ENCODE measurements at places on chromosomes 16 and 17.
A peak's percentile ranks its signal among the peaks of the same experiment; 100 is the strongest.

DNA sequence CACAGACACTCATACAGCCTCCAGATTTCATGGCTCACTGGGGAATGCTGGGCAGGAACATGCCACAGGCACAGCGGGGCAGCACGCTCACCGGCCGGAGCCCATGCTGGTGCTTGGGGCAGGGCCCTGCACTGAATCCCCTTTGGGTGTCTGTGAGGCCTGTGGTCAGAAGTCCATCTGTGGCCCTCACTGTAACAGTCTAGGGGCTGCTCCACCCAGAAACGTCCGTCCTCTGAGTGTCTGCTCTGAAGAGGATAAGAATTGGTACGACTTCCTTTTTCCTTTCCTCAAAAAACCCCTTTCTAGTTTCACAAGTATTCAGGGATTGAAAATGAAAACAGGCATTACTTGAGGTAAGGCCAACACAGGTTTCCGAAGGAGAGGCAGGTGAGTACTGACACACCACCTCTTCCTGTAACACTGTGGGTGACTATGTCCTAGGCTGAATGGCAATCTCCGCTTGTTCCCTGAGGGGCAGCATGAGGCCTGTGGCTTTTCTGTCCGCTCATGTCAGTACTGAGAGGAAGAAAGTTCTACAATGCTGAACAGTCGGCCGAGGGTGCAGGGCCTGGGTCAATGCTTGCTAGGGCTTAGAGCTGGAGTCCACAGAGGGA is 42.5 kb downstream of the TMEM11 start:
- no peak overlapping the region for H3K4me3 ChIP-seq
- peaks cover 27% of the 10 kb centered on the region for H3K36me3 ChIP-seq
- H3K4me1 ChIP-seq: peaks cover 10% of the 10 kb centered on the region
- H3K27me3 ChIP-seq: no peaks in the 10 kb centered on the region
- H3K27ac ChIP-seq: no peak overlapping the region

GRCh38 chr16:22763437-22764080 is 50.4 kb upstream of the HS3ST2 start:
- peaks cover under 1% of the 10 kb centered on the region for H3K36me3 ChIP-seq
- no peaks in the 10 kb centered on the region for H3K4me1 ChIP-seq
- no peak overlapping the region for H3K27ac ChIP-seq
- H3K27me3 ChIP-seq: peaks cover 14% of the 10 kb centered on the region

- H3K36me3 ChIP-seq: no peaks in the 10 kb centered on the region
- peaks cover 6% of the 10 kb centered on the region for H3K4me1 ChIP-seq
- H3K4me3 ChIP-seq: no peak overlapping the region
Observed at GRCh38 chr17:78368854-78369495, 9.1 kb upstream of the SOCS3 start.

DNA sequence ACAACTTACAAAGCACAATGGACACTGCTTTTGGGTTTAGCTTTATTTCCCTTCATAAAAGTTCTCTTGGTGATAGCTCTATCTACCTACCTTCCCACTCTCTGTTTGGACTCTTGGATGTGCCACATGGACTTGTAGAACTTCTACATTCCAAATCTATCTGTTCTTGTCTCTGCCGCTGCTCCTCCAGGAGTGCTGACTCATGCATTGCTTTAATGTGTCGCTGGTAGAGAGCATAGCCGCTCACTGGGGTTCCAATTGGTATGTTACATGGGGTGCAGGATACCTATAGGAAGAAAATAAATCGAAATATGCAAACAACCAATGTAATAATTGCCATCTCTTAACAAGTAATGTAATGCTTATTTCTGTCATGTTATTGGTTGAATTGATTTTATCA is 92.1 kb downstream of the TTC19 start:
- peak overlapping the region; percentile 9 for H3K27ac ChIP-seq
- H3K27me3 ChIP-seq: no peaks in the 10 kb centered on the region
- no peak for DNase-seq
